Stimulated activated CD8-positive, alpha-beta memory T cell treated with anti-CD3 and anti-CD28 coated beads, Interleukin-4, amount 100 ng/mL, for 48 hours (primary cell): ENCODE measurements at places on chromosomes 4 and X.

GRCh38 chr4:68927165-68927564, 24.4 kb downstream of the UGT2A3 start:
- no peak for DNase-seq

- no peak for DNase-seq
Measured at GRCh38 chr4:29459926-29460325, 1260.2 kb upstream of the PCDH7 start.

DNA sequence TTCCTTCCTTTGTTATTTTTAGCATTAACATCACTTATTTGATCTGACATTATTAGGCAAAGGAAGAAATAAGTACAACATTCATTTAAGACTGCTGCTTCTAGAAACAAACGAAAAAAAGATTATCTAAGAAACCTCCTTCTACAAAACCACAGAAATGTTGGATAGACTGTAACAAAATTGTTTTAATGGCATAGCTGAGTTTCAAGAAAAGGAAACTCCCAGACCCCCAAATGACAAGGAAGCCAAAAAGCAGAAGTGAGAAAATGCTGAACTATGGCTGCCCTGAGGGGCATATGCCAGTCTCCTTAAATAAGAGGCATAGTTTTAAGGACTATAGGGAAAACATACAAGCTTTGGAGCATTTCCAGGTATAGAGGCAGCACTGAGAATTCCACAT, 1431.6 kb upstream of the TENM3 start:
- DNase-seq = no peak

GRCh38 chrX:41085512-41085877, 250 bp downstream of the USP9X start:
- peak; percentile 60 for DNase-seq
